ENCODE measurements at places on chromosomes 3 and 15. TPM values are rescaled to one million over a fixed set of nuclear protein-coding genes. Genes with fewer than 3 reads are reported as not detected.

The SLC9A9 gene
- total RNA-seq: 8.8 TPM

- no peak overlapping the region for H3K4me3 ChIP-seq
- DNase-seq: peak; percentile 37
- no peaks in the 10 kb centered on the region for H3K36me3 ChIP-seq
- no peaks in the 10 kb centered on the region for H3K27me3 ChIP-seq
- H3K27ac ChIP-seq: no peak overlapping the region
These were observed 35.9 kb downstream of the PRR23E start for GRCh38 chr3:127228866-127229265.

DNA sequence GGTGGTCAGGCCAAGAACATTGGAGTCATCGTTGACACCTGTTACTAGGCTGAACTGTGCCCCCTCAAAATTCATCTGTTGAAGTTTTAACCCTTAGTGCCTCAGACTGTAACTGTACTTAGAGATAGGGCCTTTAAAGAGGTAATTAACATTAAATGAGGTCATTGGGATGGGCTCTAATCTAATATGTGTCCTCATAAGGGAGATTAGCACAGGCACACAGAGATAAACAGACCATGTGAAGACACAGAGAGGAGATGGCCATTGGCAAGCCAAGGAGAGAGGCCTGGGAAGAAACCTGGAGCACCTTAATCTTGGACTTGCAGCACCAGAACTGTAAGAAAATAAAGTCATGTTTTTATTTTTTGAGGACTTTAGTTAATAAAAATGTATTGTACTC is 59.6 kb downstream of the PLCL2 start:
- H3K4me1 ChIP-seq: no peaks in the 10 kb centered on the region
- no peak overlapping the region for H3K27ac ChIP-seq
- H3K36me3 ChIP-seq: no peaks in the 10 kb centered on the region
- H3K27me3 ChIP-seq: no peaks in the 10 kb centered on the region

- DNase-seq: no peak
- no peaks in the 10 kb centered on the region for H3K36me3 ChIP-seq
- no peak overlapping the region for H3K4me3 ChIP-seq
- no peaks in the 10 kb centered on the region for H3K27me3 ChIP-seq
- H3K4me1 ChIP-seq: no peaks in the 10 kb centered on the region
These were observed 23.8 kb downstream of the RLBP1 start for GRCh38 chr15:89197503-89197971.

DNA sequence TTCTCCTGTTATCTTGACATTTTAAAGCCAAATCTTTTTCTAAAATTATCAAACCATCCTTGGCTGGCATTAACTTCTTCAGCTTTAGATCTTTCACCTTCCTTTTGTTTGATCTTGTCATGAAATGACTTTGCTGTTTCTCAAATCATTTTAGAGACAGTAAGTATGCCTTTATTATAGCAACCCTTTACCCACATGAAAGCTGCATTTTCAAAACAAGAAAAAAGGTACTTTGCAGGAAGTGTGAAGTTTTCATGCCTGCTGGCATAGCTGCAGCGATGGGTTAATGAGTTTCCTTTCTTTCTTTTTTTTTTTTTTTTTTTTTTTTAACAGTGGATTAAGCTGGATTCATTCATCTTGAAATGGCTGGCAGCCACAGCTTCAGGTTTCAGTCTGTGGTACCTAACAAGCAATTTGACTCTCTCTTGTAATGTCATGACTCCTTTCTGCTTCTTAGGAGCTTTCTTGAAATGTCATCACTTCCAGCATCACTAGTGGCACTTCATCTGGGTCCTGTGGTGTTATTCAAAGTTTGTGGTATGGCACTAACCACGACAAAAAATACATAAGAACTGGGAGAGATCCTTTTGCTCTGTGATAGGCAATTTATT is 18.8 kb downstream of the SLC25A26 start:
- no peaks in the 10 kb centered on the region for H3K27me3 ChIP-seq
- H3K27ac ChIP-seq: no peak overlapping the region
- no peaks in the 10 kb centered on the region for H3K36me3 ChIP-seq
- no peak for DNase-seq
- H3K4me1 ChIP-seq: no peaks in the 10 kb centered on the region

DNA sequence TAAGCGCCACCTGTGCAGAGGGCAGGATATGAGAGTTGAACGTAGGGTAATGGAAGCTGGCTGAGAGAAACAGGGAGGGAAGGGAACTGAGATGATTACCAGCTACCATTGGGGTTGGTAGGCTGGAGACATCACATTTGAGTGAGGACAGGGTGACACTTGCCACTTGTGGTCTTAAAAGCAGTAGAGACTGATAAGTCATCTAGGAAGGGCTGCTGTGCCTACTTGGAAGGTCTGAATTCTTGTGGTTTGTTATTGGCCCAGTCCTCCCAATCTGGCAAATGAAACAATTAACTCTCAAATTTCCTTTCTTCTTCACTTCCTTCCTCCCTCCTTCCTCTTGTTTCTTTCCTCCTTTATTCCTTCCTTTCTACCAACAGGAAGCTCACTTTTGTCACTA is 46.8 kb downstream of the COL6A5 start:
- H3K4me3 ChIP-seq: no peak overlapping the region
- no peaks in the 10 kb centered on the region for H3K36me3 ChIP-seq
- H3K27ac ChIP-seq: no peak overlapping the region
- DNase-seq: no peak

The SHQ1 gene
- total RNA-seq: 34.2 TPM

DNA sequence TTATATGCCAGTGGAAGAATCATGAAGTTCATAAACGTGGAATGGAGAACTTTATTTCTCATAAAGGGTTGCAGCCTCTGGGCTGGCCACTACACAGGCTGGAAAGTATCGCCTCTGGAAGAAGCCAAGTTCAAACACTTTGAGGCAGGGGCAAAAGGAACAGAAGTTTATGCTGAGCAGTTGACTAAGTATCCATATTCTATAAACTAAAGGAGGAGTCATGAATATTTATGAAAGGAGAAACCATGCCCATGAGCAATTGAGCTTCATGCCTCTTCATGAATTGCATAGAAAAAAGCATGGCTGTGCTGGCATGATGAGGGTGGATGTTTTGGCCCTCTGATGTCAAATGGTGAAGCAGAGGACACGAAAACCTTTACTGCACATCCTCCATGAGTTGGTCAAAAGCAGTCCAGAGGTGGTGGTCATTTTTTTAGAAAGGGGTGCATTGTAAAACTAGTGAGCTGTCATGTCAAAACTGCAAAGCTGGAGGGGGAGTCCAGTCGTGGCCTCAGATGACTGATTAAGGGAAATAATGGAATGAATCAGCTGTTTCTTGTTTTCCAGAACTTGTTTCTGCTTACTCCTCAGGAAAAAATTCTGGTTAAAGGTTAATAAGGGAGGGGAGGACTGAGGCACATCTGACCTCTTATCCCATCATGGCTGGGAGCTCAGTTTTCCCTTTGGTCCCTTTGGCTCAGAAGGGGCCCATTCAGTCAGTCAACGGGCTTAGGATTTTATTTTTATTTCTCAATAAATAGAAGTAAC is 276.7 kb downstream of the CHL1 start:
- no peak for DNase-seq
- H3K36me3 ChIP-seq: no peaks in the 10 kb centered on the region

- no peaks in the 10 kb centered on the region for H3K27me3 ChIP-seq
- H3K27ac ChIP-seq: no peak overlapping the region
- no peak overlapping the region for H3K4me3 ChIP-seq
- DNase-seq: no peak
These were observed 77.8 kb downstream of the RAB11A start for GRCh38 chr15:65947041-65947440.

DNA sequence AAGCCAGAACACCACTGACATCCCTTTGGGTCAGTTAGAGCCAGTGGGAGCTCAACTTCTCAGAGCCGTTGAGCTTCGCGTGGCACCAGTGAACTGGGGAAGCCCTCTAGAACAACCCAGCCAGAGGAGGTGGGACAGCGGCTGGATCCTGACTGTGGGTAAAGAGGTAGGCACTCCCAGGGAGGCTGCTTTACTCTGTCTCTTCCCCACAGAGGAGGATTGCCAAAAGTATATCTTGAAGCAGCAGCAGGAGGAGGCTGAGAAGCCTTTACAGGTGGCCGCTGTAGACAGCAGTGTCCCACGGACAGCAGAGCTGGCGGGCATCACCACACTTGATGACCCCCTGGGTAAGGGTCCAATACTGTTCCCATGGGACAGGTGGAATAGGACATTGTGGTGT is 1.2 kb downstream of the MYD88 start:
- H3K27me3 ChIP-seq: no peaks in the 10 kb centered on the region
- H3K4me3 ChIP-seq: peak overlapping the region; percentile 98
- peak overlapping the region; percentile 99 for H3K27ac ChIP-seq
- no peaks in the 10 kb centered on the region for H3K36me3 ChIP-seq
- H3K4me1 ChIP-seq: peaks cover 37% of the 10 kb centered on the region
- DNase-seq: no peak

The SLC7A14 gene
- total RNA-seq: not detected

DNA sequence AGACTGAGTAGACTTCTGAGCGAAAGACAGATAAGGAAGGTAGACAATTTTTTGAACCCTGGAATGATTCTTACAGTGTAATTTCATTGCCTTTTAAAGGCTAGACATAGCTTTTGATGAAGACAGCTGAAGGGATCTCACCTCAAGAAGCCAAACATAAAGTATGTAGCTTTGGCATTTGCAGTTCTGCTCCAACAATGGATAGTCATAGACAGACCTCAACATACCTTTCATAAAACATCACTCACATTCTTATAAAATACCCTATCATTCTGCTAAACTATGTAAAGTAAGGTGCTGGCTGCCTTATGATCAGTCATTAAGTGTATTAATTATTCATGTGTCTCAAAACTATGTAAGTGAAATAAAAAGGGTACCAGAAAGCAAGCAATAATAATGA is 70.0 kb downstream of the UBE3A start:
- no peaks in the 10 kb centered on the region for H3K4me1 ChIP-seq
- H3K27me3 ChIP-seq: no peaks in the 10 kb centered on the region
- no peak for DNase-seq
- no peaks in the 10 kb centered on the region for H3K36me3 ChIP-seq

The PRRT3 gene
- total RNA-seq: 17.0 TPM

GRCh38 chr15:62945760-62946159 is 96.8 kb upstream of the TPM1 start:
- H3K27ac ChIP-seq: no peak overlapping the region
- no peaks in the 10 kb centered on the region for H3K36me3 ChIP-seq
- H3K4me3 ChIP-seq: no peak overlapping the region
- no peaks in the 10 kb centered on the region for H3K27me3 ChIP-seq
- no peaks in the 10 kb centered on the region for H3K4me1 ChIP-seq

DNA sequence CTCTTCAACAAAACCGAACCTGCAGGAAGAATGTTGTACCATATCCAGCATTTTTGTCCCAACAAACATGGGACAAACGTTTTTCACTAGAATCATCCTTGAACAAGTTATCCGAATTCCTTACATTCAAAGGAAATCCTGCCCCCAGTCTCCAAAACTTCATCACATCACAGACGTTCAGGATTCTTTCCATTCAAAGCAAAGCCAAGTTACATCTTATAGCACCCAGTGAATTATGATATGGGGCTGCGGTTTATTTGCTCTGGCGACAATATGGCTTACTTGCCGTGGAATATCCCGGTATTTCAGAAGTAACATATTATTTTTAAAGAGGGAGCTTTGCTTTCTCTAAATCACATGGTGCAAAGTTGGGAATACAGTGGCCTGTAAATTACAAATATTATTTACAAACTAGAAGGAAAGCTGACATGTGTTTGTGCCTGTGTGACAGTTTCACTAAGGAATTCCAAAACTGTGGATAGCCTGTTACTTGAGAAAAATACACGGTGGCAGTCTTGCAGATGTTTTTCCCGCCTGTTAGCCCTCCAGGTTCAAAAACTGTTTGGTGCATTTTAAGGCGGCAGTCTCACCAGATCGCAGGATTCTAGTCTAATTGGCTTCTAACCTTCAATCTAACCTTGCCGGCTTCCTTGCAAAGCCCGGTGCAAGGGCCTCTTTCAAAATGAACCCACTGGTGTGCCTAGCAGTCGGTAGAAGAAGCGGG is 736 bp upstream of the MBNL1 start:
- no peaks in the 10 kb centered on the region for H3K36me3 ChIP-seq
- H3K27ac ChIP-seq: peak overlapping the region; percentile 90
- H3K4me1 ChIP-seq: peaks cover 7% of the 10 kb centered on the region
- no peaks in the 10 kb centered on the region for H3K27me3 ChIP-seq

DNA sequence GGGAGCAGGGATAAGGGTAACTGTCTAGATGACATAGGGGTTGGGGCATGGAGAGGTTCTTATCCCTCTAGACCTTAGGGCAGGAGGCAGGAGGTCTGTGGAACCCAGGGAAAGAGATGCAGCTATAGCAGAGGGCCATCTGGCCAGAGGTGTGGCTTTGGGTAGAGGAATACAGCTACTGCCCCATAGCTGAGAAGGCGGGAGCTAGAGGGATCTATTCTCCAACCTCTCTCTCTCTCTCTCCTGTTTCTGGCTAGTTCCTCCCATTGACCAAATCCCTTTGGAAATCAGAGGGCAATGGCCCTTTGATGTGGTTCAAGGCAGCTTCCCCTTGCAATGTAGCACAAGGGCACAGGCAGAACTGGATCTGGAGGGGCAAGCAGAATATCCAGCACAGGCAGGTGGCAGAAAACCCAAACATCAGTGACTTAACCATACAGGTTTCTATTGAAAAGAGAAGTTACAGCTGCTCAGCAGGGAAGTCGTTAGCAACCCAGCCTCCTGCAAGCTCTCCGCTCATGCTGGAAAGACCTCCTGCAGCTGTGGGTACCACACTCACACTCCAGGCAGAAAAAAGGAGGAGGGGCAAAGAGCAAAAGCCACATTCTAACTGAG is 22.3 kb upstream of the LMOD3 start:
- no peak overlapping the region for H3K4me3 ChIP-seq
- H3K27me3 ChIP-seq: no peaks in the 10 kb centered on the region
- no peaks in the 10 kb centered on the region for H3K4me1 ChIP-seq
- H3K36me3 ChIP-seq: no peaks in the 10 kb centered on the region

DNA sequence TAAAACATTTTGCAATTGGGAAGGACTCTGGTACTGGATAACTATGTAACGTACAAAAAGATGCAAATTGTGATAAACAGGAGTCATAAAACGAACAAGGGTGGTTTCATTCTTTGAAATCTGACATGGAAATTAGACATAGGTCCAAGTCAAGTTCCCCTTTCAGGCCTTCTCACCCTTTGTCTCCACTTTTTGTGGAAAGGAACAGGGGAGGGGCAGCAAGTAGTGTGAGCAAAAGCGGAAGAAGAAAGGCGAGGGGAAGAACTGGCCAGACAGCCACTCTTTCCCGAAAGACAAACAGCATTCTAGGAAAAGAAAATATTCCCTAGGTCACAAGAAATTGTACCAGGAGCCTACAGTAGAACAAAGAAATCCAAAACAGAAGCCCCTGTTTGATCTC is 52.6 kb downstream of the MCF2L2 start:
- no peaks in the 10 kb centered on the region for H3K27me3 ChIP-seq
- no peak overlapping the region for H3K27ac ChIP-seq
- H3K4me1 ChIP-seq: peaks cover 3% of the 10 kb centered on the region
- no peak overlapping the region for H3K4me3 ChIP-seq

The SPATA12 gene
- 0.29 TPM for total RNA-seq
